Type B pancreatic cell (in vitro differentiated cells): ENCODE measurements at places on chromosomes 16 and 17. TPM values are rescaled to one million over a fixed set of nuclear protein-coding genes. Genes with fewer than 3 reads are reported as not detected.

DNA sequence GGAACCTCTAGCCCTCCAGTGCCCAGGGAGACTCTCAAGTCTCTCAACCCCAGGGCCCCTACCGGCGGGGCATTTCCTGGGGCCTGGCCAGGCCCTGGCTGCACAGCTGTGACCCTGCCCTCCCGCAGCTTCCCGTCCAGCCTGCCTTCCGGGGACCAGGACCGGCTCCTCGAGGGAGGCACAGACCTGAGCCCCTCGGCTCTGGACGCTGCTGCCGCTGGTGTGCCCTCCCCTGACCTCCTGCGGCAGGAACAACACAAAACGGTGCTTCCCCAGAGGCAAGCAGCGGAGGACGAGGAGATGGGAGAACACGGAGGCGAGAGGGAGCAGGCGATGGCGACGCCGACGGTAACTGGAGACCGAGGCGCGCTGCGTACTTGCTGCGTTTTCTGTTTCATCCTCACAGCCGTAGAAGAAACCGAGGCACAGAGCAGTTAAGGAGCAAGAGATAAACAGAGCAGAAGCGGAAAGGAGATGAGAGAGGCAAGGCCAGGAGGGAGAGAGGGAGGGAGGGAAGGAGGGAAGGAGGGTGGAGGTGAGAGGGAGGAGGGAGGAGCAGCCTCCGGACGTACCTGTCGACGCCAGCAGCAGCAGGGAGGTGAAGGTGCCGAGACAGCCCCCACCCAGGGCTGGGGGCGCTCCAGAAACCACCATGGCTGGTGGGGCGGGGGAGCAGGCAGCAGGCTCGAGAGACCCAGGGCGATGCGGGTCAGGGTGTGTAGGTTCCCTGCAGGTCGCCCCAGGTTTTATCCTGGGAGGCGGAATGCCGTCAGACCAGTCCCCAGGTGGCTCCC is at the start of gene PRSS22:
Gene PRSS22 (minus strand): TSS at position 720 of the 794 bp plus-strand sequence. CDS start 66 bp downstream, at position 654.
- DNase-seq, result no peak

GRCh38 chr16:62751218-62751617 is 715.0 kb upstream of the CDH8 start:
- DNase-seq, result no peak

DNA sequence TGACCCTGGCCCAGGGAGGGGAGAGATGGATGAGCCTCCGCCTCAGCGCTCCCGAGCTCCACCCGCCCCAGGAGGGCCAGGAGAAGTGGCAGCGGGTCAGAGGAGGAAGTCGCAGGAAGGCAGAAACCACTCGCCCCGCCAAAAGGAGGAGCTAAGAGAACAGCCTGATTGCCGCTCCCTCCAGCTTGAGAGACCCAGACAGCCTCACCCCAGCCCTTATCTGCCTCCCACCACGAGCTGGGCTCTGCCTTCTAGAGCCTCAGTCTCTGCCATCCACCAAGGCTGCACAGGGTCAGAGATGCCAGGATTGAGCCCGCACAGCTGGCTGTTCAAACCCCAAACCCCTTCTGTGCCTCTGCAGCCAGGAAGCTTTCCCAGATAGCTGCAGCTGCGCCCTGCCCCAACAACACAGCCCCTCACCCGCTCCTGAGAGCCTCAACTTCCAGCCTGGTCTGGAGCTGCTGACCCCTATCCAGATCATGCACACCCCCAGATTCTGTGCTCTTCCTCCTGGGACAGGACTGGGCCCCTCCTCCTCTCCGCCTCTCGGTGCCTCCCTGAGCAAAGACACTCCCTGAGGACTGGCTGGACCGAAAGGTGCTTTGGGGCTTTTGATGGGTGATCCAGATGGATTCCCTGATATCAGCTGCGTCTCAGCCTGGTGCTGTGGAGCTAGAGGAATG is 1.0 kb upstream of the ATP2A3 start:
- no peak for DNase-seq

- no peak for DNase-seq
These were observed 30.1 kb downstream of the HIC1 start for GRCh38 chr17:2084766-2085647.

DNA sequence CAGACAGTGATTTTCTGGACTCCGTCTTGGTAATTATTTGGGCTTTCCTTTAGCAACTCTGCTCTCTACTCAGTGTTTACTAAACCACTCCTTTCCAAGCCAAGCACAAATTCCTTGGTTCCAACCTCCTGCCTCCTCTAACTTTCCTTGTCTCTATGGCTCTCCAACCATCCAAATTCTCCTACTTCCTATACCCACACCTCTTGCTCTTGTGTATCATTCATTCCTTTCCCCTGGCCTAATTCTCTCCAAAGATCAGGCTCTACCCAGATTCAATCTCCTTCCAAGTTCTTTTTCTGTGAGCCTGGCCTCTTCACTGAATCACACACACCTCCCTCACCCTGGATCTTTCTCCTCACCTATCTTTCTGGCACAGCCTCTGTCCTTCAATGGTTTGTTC is 1.1 kb downstream of the NEURL4 start:
- DNase-seq, result no peak

DNA sequence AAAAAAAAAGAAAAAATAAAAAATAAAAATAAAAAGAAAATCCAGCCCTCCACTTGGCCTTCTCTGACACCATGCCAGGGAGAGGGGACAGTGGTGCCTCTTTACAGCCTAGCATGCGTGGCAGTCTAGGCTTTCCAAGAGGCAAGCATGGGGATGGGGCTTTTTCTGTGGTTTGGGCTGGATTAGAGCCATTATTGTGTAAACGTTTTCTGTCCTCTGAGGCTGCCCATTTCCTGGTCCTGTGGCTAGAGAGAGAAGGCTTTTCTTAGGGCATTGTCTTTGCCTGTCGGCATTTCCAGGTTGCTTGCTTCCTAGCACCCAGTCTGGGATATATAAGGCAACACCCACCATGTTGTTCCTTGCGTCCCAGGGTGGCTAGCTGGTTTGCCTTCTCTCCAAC is 2.7 kb upstream of the DHRS7B start:
- no peak for DNase-seq

The KRTAP3-1 gene
- 1.7 TPM in 1 of 2 replicates, not detected in the other for total RNA-seq

GRCh38 chr16:68907297-68907696 is 64.0 kb downstream of the TANGO6 start:
- DNase-seq, result no peak

The PPP1R27 gene
- not detected in 2 replicates for total RNA-seq

- no peak for DNase-seq
These were observed 5.3 kb upstream of the NTN3 start for GRCh38 chr16:2465653-2466415.

The GLIS2 gene
- total RNA-seq, result 13.1 and 23.0 TPM in 2 replicates

The RHBDL3 gene
- 1.4 and 4.4 TPM in 2 replicates for total RNA-seq

DNA sequence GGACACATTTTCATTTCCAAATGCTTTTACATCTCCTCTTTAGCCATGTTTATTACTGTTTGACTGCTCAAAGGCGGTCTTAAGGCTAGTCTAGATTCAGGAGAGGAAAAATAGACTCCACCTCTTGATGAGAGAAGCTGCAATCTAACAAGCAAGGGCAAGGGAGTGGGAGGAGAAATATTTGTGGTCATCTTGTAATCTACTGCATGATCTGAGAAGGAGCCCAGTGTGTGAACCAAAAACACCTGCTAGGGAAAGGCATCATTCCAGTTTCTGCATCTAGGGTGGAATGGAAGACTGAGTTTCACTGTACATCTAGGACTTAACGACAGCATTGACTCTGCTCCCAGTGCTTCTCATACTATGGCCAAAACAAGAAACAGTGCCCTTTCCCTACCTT is 232.2 kb upstream of the HS3ST3A1 start:
- DNase-seq, result no peak

The KRTAP2-1 gene
- total RNA-seq, result not detected in 2 replicates

The ALDH3A1 gene
- 0.24 and 0.77 TPM in 2 replicates for total RNA-seq

GRCh38 chr16:85091522-85091910 is 20.8 kb downstream of the CIBAR2 start:
- DNase-seq, result no peak

DNA sequence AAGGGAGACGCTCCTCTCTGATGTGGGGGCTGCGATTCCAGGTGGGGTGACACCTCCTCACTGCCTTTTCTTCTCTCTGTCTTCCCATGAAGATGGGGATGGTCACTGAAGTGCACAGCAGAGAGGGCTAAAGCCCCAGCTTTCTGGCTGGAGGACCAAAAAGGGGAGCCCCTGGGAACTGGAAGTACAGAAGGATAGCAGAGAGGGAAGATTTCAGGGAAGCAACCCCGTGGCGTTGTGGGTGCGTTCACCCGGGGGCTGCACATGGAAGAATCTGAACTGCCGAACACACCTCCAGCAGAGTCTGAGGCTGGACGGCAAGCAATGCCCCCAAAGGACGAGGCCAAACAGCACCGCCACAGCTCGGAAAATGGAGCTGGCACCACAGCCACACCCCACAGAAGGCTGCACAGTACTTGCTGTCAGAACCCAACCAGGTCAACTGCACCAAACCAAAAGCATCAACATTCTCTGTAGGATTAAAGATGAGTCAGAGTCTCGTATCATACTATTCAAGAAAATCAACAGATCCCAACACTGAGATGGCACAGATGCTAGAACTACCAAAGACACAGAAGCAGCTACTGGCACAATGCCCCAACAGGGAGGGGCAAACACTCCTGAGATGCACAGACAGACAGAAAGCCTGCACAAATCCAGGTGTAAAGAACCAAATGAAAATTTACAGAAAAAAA is 49.9 kb downstream of the MAP1LC3B start:
- DNase-seq, result no peak
